ENCODE measurements at places on chromosomes 5 and 9.

DNA sequence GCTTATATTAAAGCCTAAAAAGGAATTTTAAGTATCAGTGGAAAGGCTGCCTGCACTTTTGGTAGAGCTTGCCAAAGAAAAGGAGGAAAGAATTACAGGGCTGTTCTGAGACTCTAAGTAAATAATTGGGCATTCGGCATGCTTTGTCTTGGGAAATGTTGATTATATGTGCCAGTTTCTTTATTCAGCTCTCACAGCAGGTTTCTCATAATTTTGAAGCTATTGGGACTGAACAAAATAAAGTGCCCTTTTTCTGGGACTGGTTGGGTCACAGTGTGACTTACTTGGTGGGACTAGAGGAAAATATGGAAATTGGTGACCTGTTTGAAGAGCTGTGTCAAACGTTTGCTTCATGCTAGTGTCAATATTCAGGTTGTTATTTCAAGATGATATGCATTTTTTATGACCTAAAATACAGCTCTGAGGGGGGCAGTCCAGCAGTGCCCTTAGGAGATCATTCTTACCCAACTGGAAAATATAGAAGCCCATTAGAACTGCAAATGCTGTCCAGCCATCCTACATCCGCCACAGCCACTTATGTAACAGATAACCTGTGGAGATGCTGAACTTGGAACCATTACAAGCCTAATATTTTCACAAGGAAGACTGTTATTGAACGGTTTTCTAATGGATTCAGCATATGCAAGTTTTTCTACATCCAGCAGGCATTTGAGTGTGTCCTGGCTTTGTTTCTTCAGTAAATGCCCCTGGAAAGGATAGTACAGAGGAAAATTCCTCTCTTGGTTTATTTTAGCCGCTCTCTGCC, 122.4 kb downstream of the SNCAIP start:
- H3K4me3 ChIP-seq: no peak overlapping the region
- H3K27me3 ChIP-seq: no peaks in the 10 kb centered on the region
- DNase-seq: no peak
- H3K4me1 ChIP-seq: no peaks in the 10 kb centered on the region

DNA sequence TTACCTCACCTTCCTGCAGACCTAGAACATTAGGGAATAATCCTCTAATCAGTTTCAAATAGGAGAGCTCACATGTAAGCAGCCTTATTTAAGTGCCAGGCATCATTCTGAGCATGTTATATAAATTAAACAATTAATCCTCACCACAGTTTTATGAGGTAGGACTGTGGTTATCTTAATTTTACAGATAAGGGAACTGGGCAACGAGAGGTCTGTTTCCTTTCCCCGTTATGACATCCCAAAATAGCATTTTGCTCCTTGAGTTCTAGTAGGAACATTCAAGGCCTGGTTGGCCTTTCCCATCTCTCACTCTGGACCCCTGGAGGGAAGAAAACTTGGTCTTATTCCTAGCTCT, 19.1 kb upstream of the IFNB1 start:
- peak overlapping the region; percentile 63 for H3K4me3 ChIP-seq
- H3K27ac ChIP-seq: peak overlapping the region; percentile 90
- H3K27me3 ChIP-seq: no peaks in the 10 kb centered on the region
- DNase-seq: no peak

GRCh38 chr5:112165897-112166737, 253.0 kb downstream of the EPB41L4A start:
- peaks cover 19% of the 10 kb centered on the region for H3K4me1 ChIP-seq
- peaks cover 36% of the 10 kb centered on the region for H3K36me3 ChIP-seq
- no peaks in the 10 kb centered on the region for H3K27me3 ChIP-seq
- H3K4me3 ChIP-seq: no peak overlapping the region
- DNase-seq: no peak

DNA sequence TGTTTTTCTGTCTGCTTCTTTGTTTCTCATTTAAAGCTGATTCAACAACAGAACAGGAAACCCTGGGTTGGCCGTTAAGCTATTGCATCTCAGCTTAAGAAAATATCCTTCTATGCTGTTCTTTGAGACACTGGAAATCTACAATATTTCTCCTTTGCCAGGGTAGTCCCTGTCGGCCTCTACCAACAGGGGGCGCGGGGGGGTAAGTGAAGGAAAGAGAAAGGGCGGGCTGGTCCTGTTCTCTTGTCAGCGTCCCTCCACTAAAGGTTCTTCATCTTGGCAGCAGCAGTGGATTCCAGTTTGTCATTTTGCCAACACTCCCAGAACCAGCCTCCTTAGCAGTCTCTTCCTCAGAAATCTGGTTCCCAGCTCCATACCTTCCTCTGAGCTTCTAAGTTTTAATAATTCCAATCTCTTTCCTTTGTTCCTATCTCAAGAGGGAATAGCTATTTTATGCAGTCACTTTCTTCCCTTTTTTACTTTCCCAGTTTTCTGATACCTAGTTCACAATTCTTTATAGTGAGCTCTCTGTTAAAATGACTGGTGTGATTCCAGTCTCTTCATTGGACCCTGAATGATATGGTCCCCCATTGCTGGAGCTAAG, 222.3 kb downstream of the GLIS3 start:
- no peaks in the 10 kb centered on the region for H3K4me1 ChIP-seq
- no peak overlapping the region for H3K4me3 ChIP-seq
- H3K27me3 ChIP-seq: peaks cover 7% of the 10 kb centered on the region
- no peaks in the 10 kb centered on the region for H3K36me3 ChIP-seq

Measured in activated CD4-positive, alpha-beta T cell treated with anti-CD3 and anti-CD28 coated beads, Interleukin-2, amount 10 ng/mL, durations not matched to agents 7 days and 5 days (primary cell).